ENCODE measurements at places on chromosomes 12 and 14.

GRCh38 chr14:67942080-67942710 is 122.6 kb downstream of the RAD51B start:
- DNase-seq = no peak

DNA sequence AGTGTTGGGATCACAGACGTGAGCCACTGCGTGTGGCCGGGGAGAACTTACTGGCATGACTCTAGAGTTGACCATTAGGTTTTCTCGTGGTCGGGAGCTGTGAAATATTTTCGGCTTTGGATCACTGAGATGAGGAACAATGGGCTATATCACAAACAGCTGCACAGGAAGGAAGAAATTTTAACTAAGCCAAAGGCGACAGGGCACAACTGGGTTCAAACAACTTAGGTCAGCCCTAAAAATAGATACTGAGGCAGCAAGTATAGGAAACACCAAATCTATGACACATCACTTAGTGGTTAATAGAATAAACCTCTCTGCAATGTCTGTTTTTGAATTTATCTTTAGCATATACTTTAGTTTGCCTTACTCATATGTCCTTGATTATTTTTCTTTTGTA is 162.9 kb downstream of the LRIG3 start:
- no peak for DNase-seq

DNA sequence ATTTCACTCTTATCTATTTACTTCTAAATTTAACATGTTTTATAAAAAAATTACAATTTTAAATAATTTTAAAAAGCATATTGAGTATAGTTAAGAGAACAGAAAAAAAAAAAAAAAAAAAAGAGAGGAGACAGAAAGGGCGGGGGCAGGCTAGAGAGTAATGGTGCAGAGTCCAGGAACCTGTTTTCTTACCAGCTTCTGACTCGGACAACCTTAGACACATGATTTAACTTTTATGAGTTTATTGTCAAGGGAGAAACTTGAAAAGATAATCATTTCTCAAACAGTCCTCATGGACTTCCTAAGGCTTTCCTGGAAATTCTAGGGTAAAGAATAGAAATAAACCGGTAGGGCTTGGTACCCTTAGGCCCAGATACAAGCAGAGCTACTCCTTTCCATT is 84.3 kb downstream of the RPS6KA5 start:
- DNase-seq = no peak

DNA sequence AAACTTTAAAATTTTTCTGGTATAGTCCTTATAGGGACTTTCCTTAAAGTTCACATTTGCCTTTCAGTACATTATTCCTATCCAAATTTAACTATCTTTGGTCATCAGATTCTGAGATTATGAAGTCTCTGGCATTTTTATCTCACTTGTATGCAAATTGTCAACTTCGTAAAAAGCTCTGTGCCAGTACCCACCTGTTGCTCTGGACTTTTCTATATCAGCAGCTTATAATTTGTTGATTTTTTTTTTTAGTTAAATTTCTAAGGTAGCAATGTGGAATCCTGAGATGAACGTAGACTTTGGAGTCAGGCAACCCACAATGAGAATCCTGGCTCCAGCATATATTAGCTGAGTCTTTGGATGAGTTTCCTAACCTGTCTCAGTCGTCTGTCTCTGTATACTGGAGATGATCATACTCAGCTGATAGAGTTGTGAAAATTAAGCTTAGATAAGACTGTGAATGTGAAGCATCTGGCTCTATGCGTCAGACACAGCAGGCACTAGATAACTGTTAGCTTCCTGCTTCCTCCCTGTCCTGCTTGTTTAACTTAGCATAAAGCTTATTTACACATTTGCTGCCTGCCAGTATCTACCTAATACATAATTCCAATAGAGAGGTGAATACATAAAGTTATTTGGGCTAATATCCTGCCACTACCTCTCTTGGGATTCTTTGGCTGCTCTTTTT is 59.8 kb downstream of the MARK3 start:
- DNase-seq = no peak

DNA sequence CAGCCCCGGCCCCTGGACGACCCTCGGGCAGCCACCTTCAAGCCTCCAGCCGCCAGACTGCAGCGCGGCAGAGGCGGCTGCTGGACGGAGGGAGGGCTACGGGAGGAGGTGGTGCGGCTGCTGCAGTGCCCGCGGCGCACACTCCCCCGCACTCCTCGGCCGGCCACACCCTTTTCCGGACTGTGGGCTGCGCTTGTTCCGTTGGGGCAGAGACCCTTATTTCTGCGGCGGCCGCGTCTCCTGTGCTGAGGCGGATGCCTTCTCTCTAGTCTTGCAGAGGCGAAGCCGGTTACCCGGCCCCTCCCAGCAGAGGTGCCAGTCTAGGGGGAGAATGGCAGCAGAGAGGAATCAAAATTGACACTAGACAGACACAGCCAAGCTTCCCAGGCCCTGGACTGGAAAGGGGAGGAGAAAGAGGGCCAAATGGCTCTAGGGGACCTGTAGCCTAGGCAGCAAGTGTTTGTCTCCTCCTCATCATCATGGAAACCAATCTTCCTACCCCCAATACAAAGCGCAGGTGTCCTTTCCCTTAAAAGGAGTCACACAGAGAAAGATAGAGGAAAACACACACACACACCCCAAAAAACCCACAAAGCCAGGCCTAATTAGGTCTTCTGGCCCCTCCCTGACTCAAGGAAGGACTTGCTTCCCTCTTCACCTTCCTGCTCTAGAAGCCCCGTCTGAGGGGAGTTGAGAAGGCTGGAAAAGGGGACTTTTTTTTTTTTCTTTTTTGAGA is 1.3 kb downstream of the ESYT1 start:
- DNase-seq = no peak

- no peak for DNase-seq
Observed at GRCh38 chr12:89166121-89166520, 186.2 kb downstream of the DUSP6 start.

DNA sequence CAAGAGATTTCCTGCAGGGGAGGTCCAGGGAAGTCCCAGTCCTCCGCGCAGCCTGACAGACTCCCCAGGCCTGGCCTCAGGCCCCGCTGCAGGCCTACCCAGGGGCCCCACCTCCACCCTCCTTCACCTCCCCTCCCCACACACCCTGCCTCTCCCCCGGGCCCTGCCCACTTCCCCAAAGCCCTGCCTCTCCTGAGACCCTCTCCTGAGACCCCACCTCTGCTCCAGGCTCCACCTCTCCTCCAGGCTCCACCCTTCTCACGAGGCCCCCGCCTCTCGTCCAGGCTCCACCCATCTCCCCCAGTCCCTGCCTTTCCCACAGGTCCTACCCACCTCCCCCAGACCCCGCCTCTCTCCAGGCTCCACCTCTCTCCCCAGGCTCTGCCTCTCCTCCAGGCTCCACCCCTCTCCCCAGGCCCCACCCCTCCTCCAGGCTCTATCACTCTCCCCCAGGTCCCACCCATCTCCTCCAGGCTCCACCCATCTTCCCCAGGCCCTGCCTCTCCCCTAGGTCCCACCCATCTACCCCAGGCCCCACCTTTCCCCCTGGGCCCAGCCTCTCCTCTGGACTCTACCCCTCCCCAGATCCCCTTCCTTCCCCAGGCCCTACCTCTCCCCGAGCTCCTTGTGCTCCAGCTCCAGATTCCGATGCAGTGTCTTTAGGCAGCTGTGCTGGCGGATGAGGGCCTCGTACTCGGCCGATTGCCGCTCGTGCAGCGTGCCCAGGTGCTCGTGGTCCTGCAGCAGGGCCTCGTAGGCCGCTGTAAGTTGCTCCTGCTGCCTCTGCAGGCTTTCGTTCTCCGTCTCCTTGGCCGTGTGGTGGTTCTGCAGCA is 58.8 kb upstream of the GPR68 start:
- peak; percentile 92 for DNase-seq

- DNase-seq = no peak
Observed at GRCh38 chr12:27970401-27971120, 2.0 kb downstream of the PTHLH start.

GRCh38 chr12:106297681-106298080 is 4.9 kb upstream of the TCP11L2 start:
- no peak for DNase-seq

DNA sequence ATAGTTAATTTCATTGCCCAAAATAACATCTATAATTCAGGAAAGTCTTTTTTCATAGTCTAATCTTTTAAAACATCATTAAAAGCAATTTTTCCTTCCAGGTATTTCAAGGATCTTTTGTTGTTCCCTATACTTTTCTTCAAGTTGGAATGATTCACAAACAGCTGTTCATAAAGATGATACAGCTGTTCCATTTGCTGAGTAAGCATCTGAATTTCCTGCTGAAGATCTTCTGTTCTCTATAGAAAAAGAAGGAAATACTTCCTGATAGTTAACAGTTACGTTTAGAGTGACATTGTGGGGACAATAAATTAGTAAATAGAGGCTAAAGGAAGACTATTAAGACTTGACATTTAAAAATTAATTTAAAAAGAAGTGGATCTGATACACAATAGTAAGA is 30.3 kb upstream of the ESR2 start:
- no peak for DNase-seq

DNA sequence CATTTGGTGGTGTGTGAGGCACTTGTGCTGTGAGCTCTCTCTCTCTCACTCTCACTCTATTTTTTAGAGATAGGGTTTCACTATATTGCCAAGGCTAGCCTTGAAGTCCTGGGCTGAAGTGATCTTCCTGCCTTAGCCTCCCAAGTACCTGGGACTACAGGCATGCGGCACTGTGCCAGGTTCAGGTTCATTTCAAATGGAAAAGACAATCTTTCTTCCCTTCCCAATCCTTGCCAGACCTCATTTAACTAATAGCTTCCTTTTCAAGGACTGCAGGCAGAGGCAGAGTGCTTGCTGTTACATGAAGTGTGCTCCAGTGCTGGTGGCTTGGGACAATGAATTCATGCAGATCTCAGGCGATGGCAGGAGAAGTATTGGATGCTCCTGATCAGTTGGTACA is 73.2 kb upstream of the BICD1 start:
- no peak for DNase-seq

DNA sequence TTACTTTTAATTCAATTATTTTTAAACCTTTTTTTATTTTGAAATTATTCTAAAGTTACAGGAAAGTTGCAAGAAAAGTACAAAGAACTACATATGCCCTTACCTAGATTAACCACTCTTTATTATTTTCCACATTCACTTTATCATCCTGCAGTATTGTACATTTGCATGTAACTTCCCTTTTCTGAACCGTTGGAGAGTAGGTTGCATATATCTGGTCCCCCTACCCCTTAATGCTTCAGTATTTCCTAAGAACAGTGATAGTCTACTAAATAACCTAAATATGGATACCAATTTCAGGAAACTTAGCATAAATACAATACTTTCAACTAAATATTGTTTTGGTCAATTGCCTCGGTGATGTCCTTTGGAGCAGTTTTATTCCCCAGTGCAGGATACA is 15.0 kb downstream of the G2E3 start:
- DNase-seq = no peak

- DNase-seq = no peak
Observed at GRCh38 chr12:68224613-68225285, 861 bp downstream of the IL26 start.

- DNase-seq = no peak
Observed at GRCh38 chr12:22164139-22164538, 118.1 kb downstream of the CMAS start.

GRCh38 chr14:64654901-64655300 is 49.3 kb upstream of the PLEKHG3 start:
- no peak for DNase-seq

- no peak for DNase-seq
Observed at GRCh38 chr14:100737526-100737925, 10.8 kb downstream of the DLK1 start.

- no peak for DNase-seq
Observed at GRCh38 chr14:102796661-102797190, 19.5 kb downstream of the TRAF3 start.

GRCh38 chr14:79376557-79376956 is 834.7 kb downstream of the DIO2 start:
- no peak for DNase-seq

DNA sequence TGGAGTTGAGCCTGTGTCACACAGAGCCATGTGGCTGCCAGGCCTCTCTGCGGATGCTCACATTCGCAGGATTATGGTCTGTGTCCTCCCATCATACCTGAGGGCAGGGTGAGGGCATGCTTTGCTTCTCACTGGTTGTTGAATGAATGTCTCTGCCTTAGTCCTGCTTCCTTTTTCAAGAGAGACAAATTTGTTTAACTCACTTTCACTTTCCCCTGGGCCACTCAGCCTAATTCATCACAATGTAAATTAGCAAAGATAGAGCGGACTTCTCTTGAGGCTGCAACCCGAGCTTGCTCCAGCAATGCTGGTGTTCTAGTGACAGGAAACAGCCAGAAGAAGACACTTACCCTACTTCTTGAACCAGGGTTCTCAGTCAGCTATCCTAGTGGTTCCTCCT is 35.5 kb upstream of the PAX9 start:
- no peak for DNase-seq

DNA sequence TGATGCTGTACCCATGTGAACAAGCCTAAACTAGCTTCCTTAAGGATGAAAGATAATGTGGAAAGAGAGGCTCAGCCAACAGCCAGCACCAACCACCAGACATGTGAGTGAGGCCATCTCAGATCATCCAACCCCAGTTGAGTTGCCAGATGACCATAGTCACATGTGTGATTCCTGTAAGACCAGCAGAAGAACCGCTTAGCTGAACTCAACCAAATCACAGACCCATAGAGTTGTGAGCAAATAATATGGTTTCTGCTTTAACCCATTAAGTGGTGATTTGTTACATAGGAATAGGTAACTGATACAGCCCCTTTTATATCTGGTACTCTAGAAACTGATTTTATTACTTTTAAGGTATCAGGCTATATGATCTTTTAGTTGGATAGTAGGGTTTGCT is 17.6 kb upstream of the ELK3 start:
- DNase-seq = no peak

DNA sequence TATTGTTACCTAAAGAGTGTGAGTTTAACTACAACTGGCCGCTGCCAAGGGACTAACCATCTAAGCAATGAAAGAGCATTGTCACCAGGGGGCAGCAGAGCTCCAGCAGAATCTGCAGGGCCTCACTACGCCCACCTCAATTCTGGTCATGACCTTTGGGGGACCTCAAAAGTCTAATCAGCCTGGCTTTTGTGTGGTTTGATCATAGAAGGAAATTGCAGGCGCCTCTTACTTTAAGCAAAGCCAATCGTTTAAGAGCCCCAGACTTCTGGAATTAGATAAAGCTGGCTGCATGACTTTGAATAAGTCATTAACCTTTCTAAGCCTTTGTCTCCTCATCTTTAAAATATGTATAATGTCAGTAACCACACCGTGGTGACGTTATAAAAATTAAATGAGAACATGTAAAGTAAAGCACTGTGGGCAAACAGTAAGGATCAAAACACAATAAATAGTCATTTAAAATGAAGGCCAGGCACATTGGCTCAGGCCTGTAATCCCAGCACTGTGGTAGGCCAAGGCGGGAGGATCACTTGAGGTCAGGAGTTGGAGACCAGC is 58.6 kb downstream of the TBX3 start:
- DNase-seq = no peak

- no peak for DNase-seq
Observed at GRCh38 chr14:58639842-58640484, 2.2 kb downstream of the DACT1 start.

DNA sequence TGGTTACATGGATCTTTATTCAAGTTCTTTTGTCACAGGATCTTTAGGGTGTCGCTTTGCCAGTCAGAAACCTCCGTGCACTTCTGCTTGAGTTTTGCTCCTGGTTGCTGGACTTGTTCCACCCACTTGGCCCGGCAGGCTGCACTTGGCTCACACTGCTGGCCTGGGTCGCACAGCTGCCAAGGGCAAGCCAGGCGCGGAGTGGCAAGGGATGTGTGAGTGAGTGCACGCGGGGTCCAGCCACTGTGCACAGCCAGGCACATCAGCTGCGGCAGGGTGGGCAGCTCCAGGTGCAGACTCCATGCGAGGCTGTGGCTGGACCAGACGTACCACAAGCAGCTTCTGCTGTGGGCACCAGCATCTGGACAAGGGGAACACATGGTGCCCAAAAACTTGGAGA is 76.6 kb downstream of the DERA start:
- DNase-seq = no peak

- no peak for DNase-seq
Observed at GRCh38 chr12:89537389-89537788, 11.5 kb upstream of the POC1B start.

All from D721Med (cell line).